Mesenchymal stem cell (in vitro differentiated cells and primary cell): ENCODE measurements at places on chromosomes 4 and X.

- DNase-seq, result no peak
Measured at GRCh38 chrX:23304881-23305280, 29.8 kb upstream of the PTCHD1 start.

DNA sequence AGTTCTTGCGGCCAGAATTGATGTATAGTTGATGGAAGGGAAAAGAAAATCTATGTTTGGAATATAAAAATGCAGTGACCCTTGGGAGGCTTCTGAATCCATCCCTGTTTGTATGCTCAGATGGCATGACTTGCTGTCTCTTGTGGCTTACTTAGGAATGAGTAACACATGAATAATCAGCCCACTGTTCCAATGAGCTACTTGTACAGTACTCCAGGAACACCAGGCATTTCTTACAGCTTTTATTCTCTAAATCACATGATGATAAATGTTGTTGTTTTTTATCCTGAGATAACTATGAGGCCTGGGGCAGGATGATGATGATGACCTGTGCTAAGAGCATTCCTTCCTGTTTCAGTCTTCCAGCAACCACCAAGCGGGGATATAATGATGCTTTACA is 18.9 kb downstream of the TMPRSS11E start:
- peak; percentile 85 for DNase-seq

- no peak for DNase-seq
Measured at GRCh38 chr4:137529432-137529831, 2.9 kb downstream of the PCDH18 start.

DNA sequence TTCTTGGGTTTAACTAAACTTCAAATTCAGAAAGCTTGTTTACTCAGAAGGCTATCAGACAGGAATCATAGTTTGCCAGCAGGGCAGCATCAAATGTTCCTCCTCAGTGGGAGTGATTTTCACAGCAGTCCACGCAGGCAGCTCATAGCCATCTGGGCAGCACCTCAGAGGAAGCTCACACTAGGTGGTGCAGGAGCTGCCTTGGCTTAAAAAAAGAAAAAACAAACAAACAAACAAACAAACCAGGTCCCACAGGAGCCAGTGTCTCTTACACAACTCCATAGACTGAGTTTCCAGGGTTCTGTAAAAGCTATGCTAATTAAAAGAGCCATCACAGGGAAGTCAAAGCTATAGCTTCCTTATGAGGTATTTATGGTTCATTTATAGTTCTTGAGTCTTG is 10.5 kb upstream of the KLHL5 start:
- no peak for DNase-seq

- no peak for DNase-seq
Measured at GRCh38 chrX:1162119-1162916, 50.1 kb downstream of the CRLF2 start.

- no peak for DNase-seq
Measured at GRCh38 chrX:150088042-150088441, 149.8 kb upstream of the EOLA2 start.

DNA sequence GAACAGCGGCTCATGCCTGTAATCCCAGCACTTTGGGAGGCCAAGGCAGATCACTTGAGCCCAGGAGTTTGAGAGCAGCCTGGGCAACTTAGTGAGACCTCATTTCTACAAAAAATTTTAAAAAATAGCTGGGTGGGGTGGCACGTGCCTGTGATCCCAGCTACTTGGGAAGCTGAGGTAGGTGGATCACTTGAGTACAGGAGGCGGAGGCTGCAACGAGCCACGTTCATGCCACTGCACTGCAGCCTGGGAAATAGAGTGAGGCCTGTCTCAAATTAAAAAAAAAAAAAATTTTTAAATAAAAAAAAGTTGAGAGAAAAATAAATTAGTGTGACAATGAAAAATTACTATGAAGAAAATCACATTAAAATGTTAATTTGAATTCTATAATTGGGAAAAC is 10.5 kb downstream of the VEGFC start:
- no peak for DNase-seq

DNA sequence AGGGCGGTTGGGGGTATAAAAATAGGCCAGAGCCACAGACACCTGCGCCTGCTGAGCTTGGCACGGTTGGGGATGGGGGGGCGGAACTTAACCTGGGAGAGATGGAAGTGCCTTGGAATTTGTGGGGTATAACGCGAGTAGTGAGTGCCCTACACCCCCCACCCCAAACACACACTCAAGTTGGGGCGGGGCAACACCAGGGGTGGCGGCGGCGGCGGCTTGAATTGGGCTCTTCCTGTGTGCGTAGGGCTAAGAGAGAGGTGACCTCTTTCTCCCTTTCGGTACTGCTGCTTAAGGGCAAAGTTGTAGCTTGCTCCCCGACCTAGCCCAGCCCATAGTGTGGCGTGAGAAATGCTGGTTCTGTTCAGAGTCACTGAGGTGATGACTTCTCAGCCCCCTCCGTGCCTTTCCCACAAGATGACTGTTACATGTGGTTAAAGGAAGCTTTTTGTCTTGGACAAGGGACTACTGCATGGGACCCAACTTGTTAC is 839 bp downstream of the STK26 start:
- DNase-seq, result peak; percentile 37
